ENCODE measurements at places on chromosomes 12 and 14.

GRCh38 chr14:61376314-61376713 is 54.9 kb downstream of the PRKCH start:
- no peak for DNase-seq

GRCh38 chr12:52024845-52025230 is 18.1 kb downstream of the TAMALIN start:
- no peak for DNase-seq

GRCh38 chr12:24595652-24596235 is 353.2 kb downstream of the BCAT1 start:
- DNase-seq: no peak

GRCh38 chr14:74635847-74636246 is 23.8 kb upstream of the LTBP2 start:
- no peak for DNase-seq

- DNase-seq: no peak
Observed at GRCh38 chr12:46124132-46124847, 133.9 kb upstream of the SCAF11 start.

GRCh38 chr14:63928744-63929174 is 76.0 kb downstream of the SYNE2 start:
- no peak for DNase-seq

GRCh38 chr12:59973515-59973914 is 377.7 kb downstream of the SLC16A7 start:
- no peak for DNase-seq

GRCh38 chr12:69906411-69907216 is 81.6 kb downstream of the MYRFL start:
- DNase-seq: no peak

- DNase-seq: no peak
Observed at GRCh38 chr12:40314927-40315326, 90.1 kb downstream of the LRRK2 start.

All from activated naive CD4-positive, alpha-beta T cell (primary cell).